ENCODE measurements at places on chromosomes 4 and X.

- DNase-seq = no peak
These were observed 39.6 kb downstream of the CDKL5 start for GRCh38 chrX:18465051-18465450.

DNA sequence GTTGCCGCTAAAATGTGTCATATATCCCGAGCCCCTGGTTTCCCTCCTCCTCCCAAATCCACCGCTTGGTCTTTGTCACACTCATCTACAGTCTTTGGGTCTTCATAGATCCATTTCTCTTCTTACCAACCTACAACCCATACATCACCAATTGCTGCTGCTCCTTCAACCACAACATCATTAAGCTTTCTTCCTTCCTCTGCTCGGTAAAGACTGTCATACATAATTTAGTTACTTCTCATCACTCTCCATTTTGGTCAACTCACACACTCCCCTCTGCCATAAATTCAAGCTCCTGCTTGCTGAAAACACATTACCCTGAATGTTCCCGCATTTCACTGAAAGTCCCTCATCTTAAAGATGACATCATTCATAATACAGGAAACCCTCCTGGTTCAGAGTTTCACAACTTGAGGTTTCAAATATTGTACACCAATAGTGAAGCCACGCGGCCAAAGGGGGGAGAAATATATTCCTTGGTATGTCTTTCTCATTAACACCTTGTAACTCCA lies 1.7 kb upstream of the DCTD start:
- no peak for DNase-seq

DNA sequence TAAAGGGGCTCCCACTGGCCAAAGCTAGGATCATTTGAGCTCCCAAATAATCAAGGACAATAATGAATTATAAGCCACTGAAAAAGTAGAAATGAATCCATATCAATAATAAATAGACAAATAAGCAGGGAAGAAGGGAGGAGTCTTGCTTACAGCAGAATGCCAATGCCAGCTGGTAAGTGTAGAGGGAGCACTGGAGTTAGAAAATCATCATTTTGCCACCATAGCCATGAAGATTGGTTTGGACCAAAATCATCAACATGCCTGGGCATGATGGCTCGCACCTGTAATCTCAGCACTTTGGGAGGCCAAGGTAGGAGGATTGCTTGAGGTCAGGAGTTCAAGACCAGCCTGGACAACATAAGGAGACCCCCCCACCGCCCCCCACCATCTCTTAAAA lies 20.4 kb upstream of the SH3KBP1 start:
- DNase-seq = no peak

GRCh38 chrX:72123471-72124185 lies 8.1 kb downstream of the RTL5 start:
- DNase-seq = peak; percentile 58

GRCh38 chr4:53043055-53043454 lies 180.9 kb downstream of the RASL11B start:
- DNase-seq = no peak

GRCh38 chrX:86171366-86171765 lies 23.1 kb downstream of the DACH2 start:
- DNase-seq = peak; percentile 6

DNA sequence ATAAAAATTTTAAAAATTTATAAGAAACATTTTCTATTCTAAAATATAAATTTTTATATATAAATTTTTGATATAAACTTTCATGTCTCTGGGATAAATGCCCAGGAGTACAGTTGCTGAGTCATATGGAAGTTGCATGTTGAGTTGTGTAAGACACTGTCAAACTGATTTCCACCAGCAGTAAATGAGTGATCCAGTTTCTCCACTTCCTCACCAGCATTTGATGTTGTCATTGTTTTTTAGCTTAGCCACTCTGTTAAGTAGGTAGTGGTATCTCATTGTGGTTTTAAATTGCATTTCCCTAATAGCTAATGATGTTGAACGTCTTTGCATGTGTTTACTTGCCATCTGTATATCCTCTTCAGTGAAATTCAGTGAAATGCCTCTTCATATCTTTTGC lies 66.5 kb downstream of the MAMLD1 start:
- DNase-seq = peak; percentile 87

GRCh38 chr4:186298031-186298647 lies 32.1 kb downstream of the F11 start:
- DNase-seq = no peak

- DNase-seq = no peak
These were observed 20.6 kb downstream of the SH3D19 start for GRCh38 chr4:151304755-151305154.

DNA sequence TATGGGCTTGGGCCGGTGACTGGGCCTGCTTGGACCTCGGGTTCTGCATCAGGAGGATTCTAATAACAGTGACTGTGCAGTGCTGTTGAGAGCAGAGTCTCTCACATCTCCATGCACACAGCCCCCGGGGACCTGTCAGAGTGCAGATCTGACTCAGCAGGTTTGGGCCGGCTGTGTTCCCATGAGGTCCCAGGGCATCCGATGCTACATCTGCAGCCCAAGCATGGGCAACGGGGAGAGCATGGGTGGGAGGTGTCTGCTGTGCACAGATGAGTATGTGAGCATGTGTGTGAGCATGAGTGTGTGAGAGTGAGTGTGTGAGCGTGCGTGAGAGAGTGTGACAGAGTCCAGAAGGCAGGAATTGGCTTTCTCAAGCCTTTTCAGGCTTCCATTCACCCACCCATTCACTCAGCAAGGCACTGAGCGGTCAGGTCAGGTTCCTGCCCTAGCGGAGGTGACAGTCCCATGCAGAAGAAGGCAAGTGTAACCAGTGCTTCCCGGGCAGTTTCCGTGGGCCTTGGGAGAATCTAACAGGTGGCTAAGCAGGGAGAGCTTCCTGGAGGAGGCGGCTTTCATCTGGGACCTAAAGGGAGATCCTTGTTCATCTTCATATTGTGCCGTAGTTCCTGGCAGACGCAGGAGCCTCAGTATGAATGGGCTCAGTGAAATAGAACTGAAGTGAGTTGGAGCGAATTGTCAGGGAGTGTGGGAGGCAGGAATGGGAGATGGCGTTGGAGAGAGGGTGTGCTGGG lies 62.6 kb downstream of the SORCS2 start:
- peak; percentile 6 for DNase-seq

GRCh38 chr4:3512719-3513118 lies 19.5 kb downstream of the LRPAP1 start:
- no peak for DNase-seq

DNA sequence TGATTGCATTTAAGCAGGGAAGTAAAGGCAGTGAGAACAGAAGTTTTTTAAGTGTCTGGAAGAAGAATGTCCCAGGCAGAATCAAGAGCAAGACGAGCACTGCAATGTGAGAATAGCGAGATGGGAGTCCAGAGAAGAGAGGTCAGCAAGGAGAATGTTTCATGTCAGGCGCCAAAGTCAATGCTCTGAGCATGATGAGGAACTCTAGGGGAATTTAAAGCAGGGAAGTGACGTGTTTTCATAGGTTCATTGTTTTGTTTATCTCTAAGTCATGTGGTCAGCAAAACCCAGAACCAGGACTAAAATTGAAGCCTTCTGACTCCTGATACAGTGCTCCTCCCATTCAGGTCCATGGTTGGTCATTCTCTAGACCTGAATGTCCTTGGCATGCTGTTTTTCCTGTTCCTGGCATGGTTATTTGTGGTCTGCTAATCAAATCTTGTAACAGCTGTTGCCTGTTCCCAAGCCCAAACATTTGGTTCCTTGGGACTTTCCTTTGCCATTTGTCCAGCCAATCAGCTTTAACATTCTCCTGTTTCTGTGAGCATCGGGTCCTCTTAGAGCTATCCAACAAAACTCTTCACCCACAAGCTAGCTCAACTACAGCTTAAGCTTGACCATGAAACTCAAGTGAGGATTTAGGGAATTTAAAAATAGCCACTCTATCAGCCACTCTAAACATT lies 37.7 kb downstream of the PTCHD1 start:
- DNase-seq = peak; percentile 46

DNA sequence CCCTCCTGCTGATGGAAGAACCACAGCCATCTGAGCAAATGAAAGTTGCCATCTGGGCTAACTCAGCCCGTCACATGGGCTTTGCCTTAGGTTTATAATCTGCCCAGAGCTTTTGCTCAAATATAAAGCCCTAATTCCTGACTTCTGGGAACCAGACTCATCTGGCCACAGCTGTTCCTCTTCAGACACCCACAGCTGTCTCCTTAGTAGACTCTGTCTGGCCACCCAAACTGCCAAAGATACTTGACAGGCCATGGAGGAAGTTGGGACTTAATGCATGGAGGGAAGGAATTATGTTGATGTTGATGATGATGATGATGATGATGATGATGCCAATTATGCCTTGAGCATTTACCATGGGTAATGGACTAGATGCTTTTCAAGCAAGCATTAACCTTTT lies 8.0 kb downstream of the LGI2 start:
- no peak for DNase-seq

- DNase-seq = no peak
These were observed 1219.0 kb downstream of the ARAP2 start for GRCh38 chr4:35025152-35025834.

DNA sequence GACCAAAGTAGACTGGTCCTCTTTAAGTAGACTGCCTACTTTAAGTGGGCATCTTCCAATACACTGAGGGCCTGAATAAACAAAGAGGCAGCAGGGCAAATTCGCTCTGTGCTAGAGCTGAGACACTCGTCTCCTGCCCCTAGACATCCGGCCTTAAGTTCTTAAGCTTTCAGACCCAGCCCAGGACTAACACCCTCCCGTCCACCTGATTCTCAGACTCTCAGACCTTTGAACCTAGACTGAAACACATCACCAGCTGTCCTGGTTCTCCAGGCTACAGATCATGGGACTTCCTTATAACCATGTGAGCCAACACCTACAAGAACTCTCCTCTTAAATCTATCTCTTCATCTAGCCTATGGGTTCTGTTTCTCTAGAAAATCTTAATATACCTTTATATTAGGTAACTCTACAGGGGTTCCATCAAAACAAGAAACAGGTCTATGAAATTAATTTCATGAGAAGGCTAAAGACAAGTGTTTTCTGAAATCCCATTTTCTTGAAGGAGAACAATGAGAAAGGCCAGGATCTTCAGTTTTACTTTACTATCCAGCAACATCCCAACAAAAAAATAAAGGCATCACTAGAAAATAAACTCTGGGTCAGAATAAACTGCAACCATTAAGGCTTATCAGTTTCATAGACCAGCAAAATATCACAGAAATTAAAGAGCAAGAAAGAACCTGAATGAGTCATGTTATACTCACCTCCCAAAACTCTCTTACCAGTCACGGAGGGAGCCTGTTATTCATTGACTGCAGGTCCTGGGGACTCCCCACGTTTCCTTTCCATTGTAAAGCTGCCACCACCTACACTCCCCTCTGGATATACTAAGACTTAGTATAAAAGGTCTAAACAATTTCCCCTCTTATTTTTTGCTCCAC lies 14.8 kb downstream of the ADGRA3 start:
- peak; percentile 56 for DNase-seq

GRCh38 chr4:27720010-27720766 lies 859.5 kb downstream of the STIM2 start:
- DNase-seq = no peak

DNA sequence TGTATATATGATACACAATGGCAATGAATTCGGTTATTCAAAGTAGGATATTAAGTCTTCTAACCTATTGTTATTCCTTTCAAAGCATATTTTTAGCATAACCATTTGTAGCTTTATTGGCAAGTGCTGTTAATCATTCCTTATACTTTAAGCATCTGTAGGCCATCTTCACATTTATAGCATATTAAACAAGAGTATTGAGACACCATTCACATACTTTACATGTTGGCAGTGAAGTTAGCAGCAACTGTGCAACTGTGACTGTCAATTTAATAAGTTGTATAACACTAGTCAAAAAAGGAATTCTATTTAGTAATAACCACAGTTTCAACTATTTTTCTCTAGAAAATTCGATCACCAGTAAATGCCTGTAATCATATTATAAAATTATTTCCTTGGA lies 107.3 kb upstream of the MYOZ2 start:
- no peak for DNase-seq

- peak; percentile 35 for DNase-seq
These were observed 340.8 kb downstream of the PAPSS1 start for GRCh38 chr4:107379054-107379869.

- DNase-seq = no peak
These were observed 115.0 kb upstream of the NALF2 start for GRCh38 chrX:69389101-69389501.

- no peak for DNase-seq
These were observed 529.4 kb upstream of the ATOH1 start for GRCh38 chr4:93299118-93299517.

- DNase-seq = peak; percentile 25
These were observed 58.2 kb upstream of the DUSP21 start for GRCh38 chrX:44785652-44786051.
